ENCODE measurements at places on chromosomes 1 and 21.

DNA sequence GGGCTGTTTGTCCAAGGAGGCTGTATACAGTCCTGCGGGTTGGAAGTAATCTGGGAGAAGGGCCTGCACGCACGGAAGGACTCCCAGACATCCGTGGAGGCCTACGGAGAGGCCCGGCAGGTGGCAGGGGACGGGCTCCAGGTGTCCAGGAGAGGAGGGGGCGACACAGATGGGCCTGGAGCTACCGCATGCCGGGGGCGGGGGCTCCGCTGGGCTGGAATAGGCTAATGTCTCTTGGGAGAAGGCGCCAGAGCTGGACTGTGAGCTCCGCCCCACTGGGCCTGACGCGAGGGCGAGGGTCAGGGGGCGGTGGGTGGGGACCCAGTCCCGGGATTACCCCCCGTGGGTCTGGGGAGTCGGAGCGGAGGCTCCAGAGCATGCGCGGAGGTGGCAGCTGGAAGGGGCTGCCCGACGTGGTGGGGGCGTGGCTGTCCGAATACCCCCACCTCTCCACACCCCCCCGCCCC lies 659 bp downstream of the AGO1 start:
- DNase-seq, result no peak

DNA sequence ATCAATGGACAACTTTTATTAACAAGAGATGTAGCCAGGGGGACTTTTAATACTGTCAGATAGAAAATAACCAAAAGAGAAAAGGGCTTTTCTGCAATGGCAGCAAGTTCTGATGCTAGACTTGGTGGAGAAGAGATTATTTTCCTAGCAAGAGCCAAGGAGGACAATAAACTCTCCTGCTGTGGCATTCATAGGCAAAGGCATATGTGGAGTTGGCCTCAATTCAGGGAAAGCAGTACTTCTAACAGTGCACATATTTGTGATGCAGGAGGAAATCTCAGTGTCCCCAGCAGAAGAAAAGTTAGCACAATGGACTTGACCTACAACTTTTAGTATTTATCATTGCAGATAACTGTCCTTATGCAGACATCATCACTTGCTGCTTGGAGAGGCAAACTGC lies 75.1 kb upstream of the GRIK1 start:
- DNase-seq, result peak; percentile 12

DNA sequence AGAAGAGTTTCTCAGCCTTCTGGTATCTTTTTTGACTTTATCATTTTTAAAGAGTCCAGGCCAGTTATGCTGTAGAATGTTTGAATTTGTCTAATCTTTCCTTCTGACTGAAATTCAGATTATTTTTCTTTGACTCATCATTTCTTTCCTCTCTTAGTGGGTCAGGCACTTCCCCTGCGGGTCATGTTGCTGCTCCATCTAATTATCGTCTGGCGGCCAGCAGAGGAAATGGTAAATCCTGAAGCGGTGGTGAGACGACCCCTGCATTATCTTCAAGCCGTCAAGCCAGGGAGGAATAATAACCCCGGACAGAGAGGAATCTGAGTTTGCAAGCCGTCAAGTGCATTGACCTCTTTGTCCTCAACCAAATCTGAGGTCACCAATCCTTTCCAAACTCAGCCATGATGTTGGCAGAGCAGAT lies 102.1 kb downstream of the ADSS2 start:
- DNase-seq, result no peak

- DNase-seq, result no peak
Observed at GRCh38 chr1:162421258-162422164, 9.6 kb upstream of the SH2D1B start.

GRCh38 chr1:224540535-224540934 lies 75.6 kb upstream of the CNIH3 start:
- DNase-seq, result no peak

DNA sequence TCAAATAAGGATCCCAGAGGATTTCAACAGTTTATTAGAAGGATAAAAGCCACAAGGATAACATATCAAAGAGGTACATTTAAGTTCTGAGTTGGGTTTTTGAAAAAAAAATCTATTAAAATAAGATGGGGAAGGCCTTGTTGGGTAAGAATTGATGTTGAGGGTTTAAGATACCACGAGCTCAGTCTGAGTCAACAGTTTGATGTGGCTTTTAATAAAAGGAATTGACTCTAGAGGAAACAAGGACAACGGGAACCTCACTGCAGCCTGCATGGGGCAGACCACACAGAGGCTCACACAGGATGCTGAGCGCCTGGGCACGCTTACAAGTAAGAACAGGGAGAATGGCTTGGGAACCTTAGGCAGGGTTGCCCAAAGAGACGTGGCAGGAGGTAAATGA lies 107.5 kb downstream of the TIAM1 start:
- DNase-seq, result no peak

- DNase-seq, result no peak
Observed at GRCh38 chr1:183800449-183800848, 4.5 kb upstream of the RGL1 start.

DNA sequence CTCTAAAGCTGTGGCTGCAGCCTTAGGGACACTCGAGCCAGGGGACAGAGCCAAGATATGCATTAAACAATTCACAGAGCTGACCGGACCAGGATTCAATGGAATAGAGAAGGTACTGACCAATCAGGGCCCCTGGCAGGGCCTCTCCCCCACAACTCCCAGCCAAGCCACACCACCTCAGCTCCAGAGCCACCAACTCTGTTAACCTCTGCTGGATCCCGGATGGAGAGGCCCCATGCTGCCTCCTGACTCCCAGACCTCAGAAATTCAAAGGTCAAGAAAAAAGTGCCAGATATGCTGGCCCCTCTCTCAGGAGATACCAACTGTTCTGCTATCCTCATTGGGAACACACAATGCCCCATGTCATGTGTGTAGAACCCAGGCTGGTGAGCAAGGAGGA lies 62.1 kb downstream of the CD46 start:
- no peak for DNase-seq

- DNase-seq, result no peak
Observed at GRCh38 chr1:243734308-243734695, 115.7 kb downstream of the AKT3 start.

- DNase-seq, result no peak
Observed at GRCh38 chr1:101371259-101371658, 134.4 kb downstream of the S1PR1 start.

DNA sequence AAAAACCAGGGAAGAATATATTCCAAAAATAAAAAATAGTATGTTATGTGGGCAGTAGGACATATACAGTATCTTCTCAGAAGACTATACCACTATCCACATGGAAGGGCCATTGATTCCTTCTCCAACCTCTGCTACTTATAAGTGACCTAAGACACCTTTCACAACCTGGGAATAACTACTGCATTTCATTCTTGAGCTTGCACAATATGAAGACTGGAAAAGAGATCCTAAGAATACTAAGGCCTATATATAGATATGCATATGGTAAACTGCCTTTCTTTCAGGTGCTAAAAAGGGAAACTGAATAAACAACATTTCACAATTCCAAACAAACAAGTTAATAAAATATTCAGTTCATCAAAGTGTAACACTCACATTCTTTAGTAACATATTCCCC lies 32.0 kb upstream of the SDC3 start:
- no peak for DNase-seq

GRCh38 chr1:36446746-36447145 lies 3.5 kb downstream of the OSCP1 start:
- DNase-seq, result no peak

DNA sequence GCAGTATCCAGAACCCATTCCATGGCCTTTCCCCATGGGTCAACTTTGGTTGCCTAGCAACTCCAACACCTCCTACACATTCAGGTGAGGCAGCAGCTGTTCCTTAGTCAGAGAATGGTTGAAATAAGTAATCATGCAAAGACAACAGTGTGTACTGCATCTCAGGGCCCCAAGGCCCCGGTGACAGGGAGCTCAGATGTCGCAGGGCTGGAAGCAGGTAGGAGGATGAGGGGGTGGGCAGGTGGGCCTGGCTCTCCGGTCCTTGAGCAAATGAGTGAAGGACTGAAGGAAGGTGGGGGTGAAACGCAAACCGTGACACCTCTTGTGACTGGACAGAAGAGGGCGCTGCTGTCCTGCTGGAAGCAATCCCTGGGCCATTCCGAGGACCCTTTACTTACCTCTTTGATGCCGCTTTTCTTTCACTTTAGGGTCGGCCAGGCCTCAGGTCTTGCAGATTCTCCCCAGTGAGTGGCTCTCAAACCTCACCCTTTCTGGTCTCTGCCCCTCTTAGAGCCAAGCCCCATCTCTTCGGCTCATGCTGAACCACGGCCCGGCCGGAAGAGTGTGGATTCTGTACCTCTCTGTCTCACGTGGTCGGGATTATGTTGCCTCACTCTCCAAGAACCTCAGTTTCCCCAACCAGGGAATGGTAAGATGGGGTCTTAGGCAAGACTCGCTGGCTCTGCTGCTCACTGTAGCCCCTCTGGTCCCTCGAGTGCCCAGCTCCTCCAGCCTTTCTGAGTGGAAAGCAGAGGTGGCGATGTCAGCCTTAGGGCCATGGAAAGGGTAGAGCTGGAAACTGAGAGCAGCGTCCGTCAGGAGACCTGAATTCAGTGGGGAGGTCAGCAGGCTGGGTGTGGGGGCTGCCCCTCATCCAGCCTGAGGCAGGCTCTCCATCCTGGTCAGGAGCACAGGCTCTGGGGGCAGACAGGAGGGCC lies 5.6 kb upstream of the KCNA10 start:
- DNase-seq, result no peak

DNA sequence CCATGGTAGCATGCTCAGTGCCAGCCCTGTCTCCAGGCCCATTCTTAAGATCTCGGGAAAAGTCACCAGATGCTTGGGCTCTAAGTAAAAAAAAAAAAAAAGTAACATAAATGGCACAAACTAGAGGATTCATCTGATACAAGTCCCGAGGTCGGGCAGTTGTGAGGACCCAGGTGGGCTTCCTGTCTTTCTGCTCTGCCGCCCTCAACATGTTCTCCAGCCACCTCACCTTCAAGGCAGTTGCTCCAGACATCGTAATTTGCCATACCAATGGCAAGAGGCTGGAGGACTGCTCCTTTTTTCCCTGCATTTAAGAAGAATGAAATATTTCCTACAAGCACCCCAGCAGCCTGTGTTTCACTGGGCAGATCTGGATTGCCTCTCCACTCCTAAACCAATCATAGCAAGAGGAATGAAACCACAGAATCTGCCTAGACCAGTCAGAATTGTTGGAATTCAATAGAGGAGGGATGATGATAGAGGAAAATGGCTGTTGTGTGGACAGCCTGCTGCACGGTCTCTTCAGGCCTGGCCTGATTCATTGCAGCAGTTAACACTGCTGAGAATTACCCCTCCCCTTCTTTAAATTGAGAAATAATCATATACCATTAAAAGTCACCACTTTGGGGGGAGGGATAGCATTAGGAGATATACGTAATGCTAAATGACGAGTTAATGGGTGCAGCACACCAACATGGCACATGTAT lies 5.4 kb downstream of the HMGN2 start:
- no peak for DNase-seq

GRCh38 chr1:7103874-7104273 lies 318.6 kb downstream of the CAMTA1 start:
- DNase-seq, result no peak

DNA sequence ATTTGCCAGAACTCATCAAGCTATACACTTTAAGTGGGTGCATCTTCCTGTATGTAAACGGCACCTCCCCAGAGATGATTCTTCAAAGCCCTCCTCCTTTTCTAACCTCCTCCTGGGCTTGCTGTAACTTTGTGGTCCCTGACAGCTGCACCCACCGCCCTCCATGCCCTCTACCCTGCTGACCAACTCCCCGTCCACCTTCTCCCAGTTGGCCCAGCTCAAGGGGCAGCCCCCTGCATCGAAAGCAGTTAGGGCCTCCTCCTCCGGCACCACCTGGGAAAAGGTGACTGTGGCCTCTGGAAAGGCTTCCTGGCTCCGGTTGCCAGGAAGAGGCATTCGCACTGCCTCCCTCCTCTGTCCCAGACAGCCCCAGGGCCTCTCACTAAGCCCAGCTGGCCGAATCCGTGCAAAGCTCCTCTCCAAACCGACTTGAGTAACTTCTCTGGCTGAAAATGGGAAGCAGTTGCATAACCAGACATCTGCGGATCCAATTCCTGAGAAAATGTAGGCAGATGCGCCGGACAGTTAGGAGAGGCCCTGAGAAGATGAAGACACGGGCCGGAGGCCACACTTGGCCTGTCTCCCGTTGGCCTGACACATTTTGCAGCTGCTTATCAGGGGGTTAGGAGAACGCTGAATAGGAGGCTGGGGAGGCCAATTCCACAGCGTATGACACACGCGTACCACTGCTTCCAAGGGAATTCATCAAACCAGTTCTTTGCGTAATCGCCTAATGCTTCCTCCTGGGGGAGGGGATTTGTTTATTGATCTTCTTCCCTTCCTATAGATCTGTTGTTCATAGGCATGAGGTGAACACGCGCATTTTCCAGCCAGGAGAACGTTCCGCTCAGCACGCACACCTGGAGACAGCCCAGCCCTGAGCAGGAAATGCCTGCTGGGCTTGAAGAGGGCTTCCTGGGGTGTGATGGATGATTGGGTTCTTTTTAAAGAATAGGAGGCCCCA lies 48.7 kb upstream of the COL6A2 start:
- peak; percentile 33 for DNase-seq

GRCh38 chr1:222540598-222540995 lies 7.3 kb downstream of the HHIPL2 start:
- no peak for DNase-seq

Measured in iPS DF 19.7 (cell line).